ENCODE measurements at places on chromosomes 7 and 10. TPM values are rescaled to one million over a fixed set of nuclear protein-coding genes. Genes with fewer than 3 reads are reported as not detected.
A peak's percentile ranks its signal among the peaks of the same experiment; 100 is the strongest.

GRCh38 chr7:102866535-102867215 is 46.1 kb upstream of the LRRC17 start:
- no peak overlapping the region for H3K27ac ChIP-seq
- H3K36me3 ChIP-seq, result no peaks in the 10 kb centered on the region
- DNase-seq, result no peak

DNA sequence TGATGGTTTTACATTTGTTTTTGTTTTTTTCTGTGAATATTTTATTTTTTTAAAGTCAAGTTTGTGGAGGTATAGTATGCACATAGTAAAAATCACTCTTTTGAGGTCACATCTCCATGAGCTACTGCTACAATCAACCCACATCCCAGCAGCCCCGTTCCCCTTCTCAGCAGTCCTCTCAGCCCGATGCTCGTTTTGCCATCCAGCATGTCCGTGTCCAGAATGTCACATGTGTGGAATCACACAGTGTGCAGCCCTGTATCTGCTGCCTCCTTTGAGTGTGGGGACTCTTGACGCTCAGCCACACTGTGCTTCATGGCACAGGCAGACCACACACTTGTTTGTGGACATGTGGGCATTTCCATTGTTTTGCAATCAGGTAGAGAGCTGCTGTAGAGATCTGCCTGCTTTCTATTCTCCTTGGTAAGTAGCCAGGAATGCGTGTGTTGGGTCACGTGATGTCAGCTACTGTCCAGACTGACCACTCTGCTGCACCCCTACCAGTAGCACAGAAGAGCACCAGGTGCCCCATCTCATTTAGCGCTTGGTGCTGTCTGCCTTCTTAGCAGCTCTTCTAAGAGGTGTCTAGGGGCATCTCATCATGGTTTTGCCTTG is 71.6 kb upstream of the CAMK2B start:
- no peaks in the 10 kb centered on the region for H3K36me3 ChIP-seq
- H3K4me1 ChIP-seq, result no peaks in the 10 kb centered on the region
- no peaks in the 10 kb centered on the region for H3K27me3 ChIP-seq
- no peak overlapping the region for H3K27ac ChIP-seq
- H3K4me3 ChIP-seq, result no peak overlapping the region

GRCh38 chr7:38973760-38974159 is 3.9 kb upstream of the POU6F2 start:
- H3K27ac ChIP-seq, result no peak overlapping the region
- H3K4me1 ChIP-seq, result no peaks in the 10 kb centered on the region

GRCh38 chr10:107618504-107618994 is 454.0 kb upstream of the SORCS1 start:
- H3K4me3 ChIP-seq, result no peak overlapping the region
- H3K27me3 ChIP-seq, result no peaks in the 10 kb centered on the region
- H3K4me1 ChIP-seq, result no peaks in the 10 kb centered on the region
- H3K27ac ChIP-seq, result no peak overlapping the region
- no peak for DNase-seq

DNA sequence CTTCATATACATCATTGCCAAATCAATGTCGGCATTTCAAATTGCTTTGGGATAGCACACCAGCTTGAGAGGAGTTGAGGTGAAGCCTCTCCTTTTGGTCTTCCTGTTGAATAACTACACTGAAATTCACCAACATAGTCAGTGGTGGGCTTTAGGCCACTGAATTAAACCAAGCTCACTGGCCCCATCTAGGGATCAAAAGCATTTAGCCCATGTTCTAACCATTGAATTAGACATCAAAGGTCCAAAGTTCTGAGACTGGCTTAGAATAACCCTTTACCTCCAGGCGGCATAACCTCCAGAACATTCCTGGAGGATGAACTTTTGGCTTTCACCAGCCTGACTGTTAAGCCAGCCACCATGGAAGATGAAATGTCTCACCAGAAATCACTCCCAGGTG is 54.6 kb downstream of the BPGM start:
- no peaks in the 10 kb centered on the region for H3K27me3 ChIP-seq
- DNase-seq, result no peak
- H3K36me3 ChIP-seq, result no peaks in the 10 kb centered on the region
- no peaks in the 10 kb centered on the region for H3K4me1 ChIP-seq

GRCh38 chr10:104032144-104032775 is 53.4 kb downstream of the COL17A1 start:
- DNase-seq, result no peak
- H3K27me3 ChIP-seq, result no peaks in the 10 kb centered on the region
- H3K27ac ChIP-seq, result no peak overlapping the region
- H3K36me3 ChIP-seq, result peaks cover 3% of the 10 kb centered on the region

DNA sequence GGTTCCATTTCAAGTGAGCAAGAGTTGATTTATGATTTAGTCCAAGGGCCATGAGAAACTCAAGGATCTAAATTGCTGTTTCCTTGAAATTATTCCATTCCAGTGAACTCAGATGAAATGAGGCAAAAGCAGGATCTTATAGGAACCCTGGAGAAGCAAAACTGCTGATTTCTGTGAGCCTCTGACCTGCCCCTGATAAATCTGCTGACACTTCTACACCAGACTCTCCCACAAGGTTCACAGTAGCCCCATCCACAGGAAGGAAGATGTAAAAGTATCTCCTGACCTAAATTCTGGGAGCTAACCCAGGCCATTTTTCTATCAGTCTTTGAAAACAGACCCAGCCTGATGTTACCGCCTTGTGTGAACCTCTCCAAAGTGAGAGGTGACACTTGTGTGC is 987.6 kb upstream of the AUTS2 start:
- no peaks in the 10 kb centered on the region for H3K27me3 ChIP-seq
- H3K27ac ChIP-seq, result no peak overlapping the region
- no peaks in the 10 kb centered on the region for H3K36me3 ChIP-seq
- no peak for DNase-seq

Gene HOXA6
- not detected for polyA plus RNA-seq

DNA sequence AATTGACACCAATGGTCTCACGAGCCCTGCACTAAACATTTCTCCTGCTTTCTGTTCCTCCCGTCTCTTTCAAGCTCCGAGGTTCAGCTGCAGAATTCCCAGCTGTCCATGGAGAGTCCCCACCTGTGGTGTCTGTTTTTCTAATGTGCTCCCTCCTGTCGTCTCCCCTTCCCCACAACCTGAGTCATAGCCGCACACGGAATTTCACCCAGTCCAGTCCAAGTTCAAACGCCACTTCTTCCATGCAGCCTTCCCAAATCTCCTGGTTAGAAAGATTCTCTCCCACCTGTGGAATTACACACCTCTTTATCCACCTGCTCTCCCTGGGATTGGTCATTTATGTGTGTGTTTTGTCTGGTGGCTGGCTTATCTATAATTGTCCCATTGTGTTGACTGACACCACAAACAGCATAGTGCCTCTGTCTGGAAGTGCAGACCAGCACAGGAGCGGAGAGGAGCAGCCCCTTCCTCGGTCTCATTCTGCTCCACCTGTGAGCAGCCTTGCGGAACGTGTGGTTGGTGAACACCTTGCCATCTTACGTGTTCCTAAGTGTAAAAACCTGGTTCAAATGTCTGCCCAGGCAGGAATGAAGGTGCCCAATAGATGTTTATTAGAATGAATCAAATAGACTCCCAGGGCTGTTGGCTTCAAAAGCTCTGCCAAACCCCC is 3.3 kb upstream of the DIP2C start:
- H3K4me1 ChIP-seq, result peaks cover 2% of the 10 kb centered on the region
- no peak overlapping the region for H3K4me3 ChIP-seq
- H3K27me3 ChIP-seq, result no peaks in the 10 kb centered on the region

GRCh38 chr7:144483189-144483588 is 79.7 kb upstream of the NOBOX start:
- H3K27me3 ChIP-seq, result no peaks in the 10 kb centered on the region
- no peaks in the 10 kb centered on the region for H3K36me3 ChIP-seq
- no peaks in the 10 kb centered on the region for H3K4me1 ChIP-seq
- H3K4me3 ChIP-seq, result no peak overlapping the region
- no peak overlapping the region for H3K27ac ChIP-seq

DNA sequence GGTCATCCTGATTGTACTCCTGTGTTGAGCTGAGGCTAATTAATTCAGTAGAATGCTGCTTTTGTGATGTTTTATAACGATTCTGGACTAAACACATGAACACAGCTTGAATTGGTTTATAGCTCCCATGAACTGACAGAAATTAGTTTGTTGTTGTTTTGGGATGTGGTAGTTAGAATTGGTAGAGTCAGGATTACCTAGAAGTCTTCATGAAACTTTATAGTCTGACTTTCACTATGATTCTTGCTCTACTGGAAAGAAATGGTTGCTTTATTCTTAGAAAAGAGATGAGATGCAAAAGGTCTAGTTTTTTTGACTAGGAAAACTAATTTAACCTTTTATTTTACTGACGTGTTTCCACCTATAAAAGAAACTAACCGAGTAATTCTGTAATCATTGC is 23.4 kb upstream of the TRUB1 start:
- no peaks in the 10 kb centered on the region for H3K36me3 ChIP-seq
- no peak for DNase-seq
- H3K4me1 ChIP-seq, result no peaks in the 10 kb centered on the region
- H3K27me3 ChIP-seq, result no peaks in the 10 kb centered on the region

Gene CNPY1
- not detected for polyA plus RNA-seq

Gene CALML3
- polyA plus RNA-seq, result not detected

- no peak overlapping the region for H3K27ac ChIP-seq
- H3K4me1 ChIP-seq, result no peaks in the 10 kb centered on the region
- H3K36me3 ChIP-seq, result no peaks in the 10 kb centered on the region
- H3K27me3 ChIP-seq, result no peaks in the 10 kb centered on the region
- H3K4me3 ChIP-seq, result no peak overlapping the region
Measured at GRCh38 chr7:143490717-143491306, 13.1 kb downstream of the TAS2R41 start.

Gene STRIP2
- 0.22 TPM for polyA plus RNA-seq

Gene LRRC18
- polyA plus RNA-seq, result not detected

Gene PRTFDC1
- polyA plus RNA-seq, result 28.1 TPM

- H3K36me3 ChIP-seq, result peaks cover 36% of the 10 kb centered on the region
- H3K27me3 ChIP-seq, result no peaks in the 10 kb centered on the region
- peaks cover 11% of the 10 kb centered on the region for H3K4me1 ChIP-seq
- DNase-seq, result peak; percentile 82
- H3K4me3 ChIP-seq, result no peak overlapping the region
Measured at GRCh38 chr10:95273393-95274312, 17.1 kb downstream of the PDLIM1 start.

Gene RBP4
- 2.0 TPM for polyA plus RNA-seq

- H3K27ac ChIP-seq, result no peak overlapping the region
- no peaks in the 10 kb centered on the region for H3K36me3 ChIP-seq
- no peaks in the 10 kb centered on the region for H3K4me1 ChIP-seq
Measured at GRCh38 chr7:145106001-145106400, 270.1 kb upstream of the TPK1 start.

DNA sequence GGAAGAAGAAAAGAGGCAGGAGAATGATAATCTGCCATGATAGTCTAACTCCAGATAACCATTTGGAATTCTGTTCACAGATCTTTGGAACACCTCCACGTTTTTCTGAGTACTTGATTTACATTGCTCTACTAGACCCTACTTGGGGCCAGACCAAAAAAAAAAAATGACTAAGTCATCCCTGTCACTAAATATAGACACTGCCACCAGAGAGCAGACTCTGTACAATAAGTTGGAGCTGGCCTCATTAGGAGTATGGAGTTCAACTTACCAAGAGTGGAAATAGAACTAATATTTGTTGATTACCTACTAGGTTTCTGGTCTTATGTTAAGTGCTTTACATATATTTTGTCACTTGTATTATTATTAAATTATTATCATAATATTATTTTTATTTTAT is 80.9 kb upstream of the ZNF800 start:
- H3K36me3 ChIP-seq, result no peaks in the 10 kb centered on the region
- H3K27ac ChIP-seq, result no peak overlapping the region
- H3K4me3 ChIP-seq, result no peak overlapping the region
- DNase-seq, result no peak

DNA sequence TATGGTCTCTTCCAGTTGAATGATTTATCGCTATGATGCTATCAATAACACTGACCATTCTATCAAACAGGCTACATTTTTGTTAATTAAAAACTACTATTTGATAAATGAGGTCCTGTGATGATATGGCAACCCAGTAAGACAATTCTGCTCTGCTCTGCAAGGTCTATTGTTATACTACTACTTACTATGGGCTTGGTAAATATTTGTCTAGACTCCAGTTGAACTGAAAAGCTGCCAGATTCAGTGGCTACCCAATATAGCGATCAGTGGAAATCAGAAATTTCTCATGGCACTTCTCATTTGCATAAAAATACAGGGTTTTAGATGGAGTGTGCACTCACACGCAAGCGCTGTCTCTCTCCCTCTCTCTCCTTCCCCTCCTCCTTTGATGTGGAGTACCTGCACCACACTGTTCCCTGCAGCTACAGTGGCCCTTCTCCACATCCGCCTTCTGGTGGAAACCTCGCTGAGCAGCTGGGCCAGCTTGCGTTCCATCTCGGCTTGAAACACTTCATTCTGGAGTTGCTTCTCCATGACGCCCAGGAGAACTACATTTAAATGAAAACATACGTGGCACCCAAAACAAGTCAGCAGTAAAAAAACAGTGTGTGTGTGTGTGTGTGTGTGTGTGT is 77.9 kb downstream of the KIAA1549 start:
- H3K27ac ChIP-seq, result no peak overlapping the region
- H3K4me1 ChIP-seq, result no peaks in the 10 kb centered on the region
- DNase-seq, result peak; percentile 16
- no peak overlapping the region for H3K4me3 ChIP-seq
- H3K27me3 ChIP-seq, result no peaks in the 10 kb centered on the region

GRCh38 chr7:155258226-155258560 is 39.5 kb upstream of the INSIG1 start:
- H3K36me3 ChIP-seq, result no peaks in the 10 kb centered on the region
- H3K27me3 ChIP-seq, result no peaks in the 10 kb centered on the region
- no peak overlapping the region for H3K27ac ChIP-seq

Gene ZWINT
- 38.0 TPM for polyA plus RNA-seq

- no peak overlapping the region for H3K27ac ChIP-seq
- no peak for DNase-seq
- no peaks in the 10 kb centered on the region for H3K4me1 ChIP-seq
- peaks cover 13% of the 10 kb centered on the region for H3K27me3 ChIP-seq
- no peaks in the 10 kb centered on the region for H3K36me3 ChIP-seq
Measured at GRCh38 chr7:1361016-1361755, 98.1 kb downstream of the MICALL2 start.

Gene PON1
- polyA plus RNA-seq, result not detected

Gene HGF
- polyA plus RNA-seq, result 1.4 TPM

DNA sequence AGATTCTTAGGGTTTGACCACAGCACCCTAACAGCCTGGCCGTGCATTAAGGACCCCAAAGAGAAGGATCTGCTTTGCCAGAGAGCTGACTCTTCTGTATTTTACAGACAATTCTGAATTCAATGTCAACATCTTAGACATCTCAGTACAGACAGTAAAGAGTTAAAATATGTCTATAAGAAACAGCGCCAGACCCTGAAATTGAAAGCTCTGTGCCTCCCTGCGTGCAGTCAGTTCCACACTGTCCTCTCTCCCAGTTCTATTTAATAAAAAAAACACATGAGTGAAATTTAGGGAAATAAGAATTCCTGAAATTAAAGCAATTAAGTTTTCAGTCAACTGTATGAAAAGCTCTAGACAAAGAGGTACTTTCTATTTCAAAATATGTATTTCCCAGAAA is 45.1 kb downstream of the MET start:
- H3K4me1 ChIP-seq, result no peaks in the 10 kb centered on the region
- H3K4me3 ChIP-seq, result no peak overlapping the region
- H3K27me3 ChIP-seq, result no peaks in the 10 kb centered on the region
- DNase-seq, result no peak
- no peaks in the 10 kb centered on the region for H3K36me3 ChIP-seq
- H3K27ac ChIP-seq, result no peak overlapping the region

- H3K27me3 ChIP-seq, result no peaks in the 10 kb centered on the region
- H3K4me3 ChIP-seq, result no peak overlapping the region
- DNase-seq, result peak; percentile 20
- H3K4me1 ChIP-seq, result peaks cover 3% of the 10 kb centered on the region
- H3K27ac ChIP-seq, result no peak overlapping the region
Measured at GRCh38 chr10:79229071-79229541, 118.2 kb upstream of the PPIF start.
